Nephron progenitor cell (in vitro differentiated cells): ENCODE measurements at places on chromosomes 7 and 10.

- no peaks in the 10 kb centered on the region for H3K36me3 ChIP-seq
- H3K27ac ChIP-seq, result no peak overlapping the region
- no peaks in the 10 kb centered on the region for H3K4me1 ChIP-seq
- H3K27me3 ChIP-seq, result no peaks in the 10 kb centered on the region
Measured at GRCh38 chr10:65846541-65846940, 1079.3 kb upstream of the LRRTM3 start.

DNA sequence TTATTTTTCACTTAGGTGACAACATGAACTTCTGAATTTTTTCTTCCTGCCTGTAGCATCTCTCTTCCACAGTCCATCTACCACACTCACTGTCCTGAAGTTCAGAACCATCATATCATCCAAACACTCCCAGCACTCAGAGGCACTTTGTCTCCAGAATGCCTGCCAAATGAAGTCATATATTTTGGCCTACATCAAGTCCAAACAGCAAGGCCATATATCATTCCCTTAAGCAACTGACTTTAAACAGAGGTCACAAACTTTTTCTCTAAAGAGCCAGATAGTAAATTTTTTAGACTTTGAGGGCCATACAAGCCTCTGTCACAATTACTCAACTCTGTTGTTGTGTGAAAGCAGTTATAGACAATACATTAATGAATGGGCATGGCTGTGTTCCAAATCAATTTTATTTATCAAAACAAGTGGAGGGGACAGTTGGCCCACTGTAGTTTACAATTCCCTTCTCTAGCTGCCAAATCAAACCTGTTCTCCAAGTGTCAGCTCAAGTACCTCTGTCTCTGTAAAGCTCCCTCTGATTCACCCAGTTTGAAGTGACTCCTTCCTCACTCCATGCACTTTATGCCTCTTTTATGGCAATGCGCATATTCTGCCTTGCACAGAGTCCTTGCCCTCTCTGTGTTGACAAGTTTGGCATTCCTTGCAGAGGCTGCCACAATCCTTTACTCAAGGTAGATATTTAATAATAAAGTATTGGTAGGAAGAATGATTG, 305.7 kb downstream of the FZD1 start:
- no peak overlapping the region for H3K4me3 ChIP-seq

GRCh38 chr10:87702260-87702972, 42.7 kb downstream of the PAPSS2 start:
- DNase-seq, result no peak
- no peaks in the 10 kb centered on the region for H3K4me1 ChIP-seq
- H3K36me3 ChIP-seq, result no peaks in the 10 kb centered on the region
- no peak overlapping the region for H3K27ac ChIP-seq
- peaks cover 10% of the 10 kb centered on the region for H3K27me3 ChIP-seq

GRCh38 chr10:63454631-63455030, 11.1 kb downstream of the JMJD1C start:
- peak overlapping the region; percentile 79 for H3K27ac ChIP-seq
- no peaks in the 10 kb centered on the region for H3K27me3 ChIP-seq
- peaks cover 53% of the 10 kb centered on the region for H3K36me3 ChIP-seq
- DNase-seq, result no peak

- DNase-seq, result no peak
- peaks cover 11% of the 10 kb centered on the region for H3K27me3 ChIP-seq
- no peak overlapping the region for H3K4me3 ChIP-seq
- H3K36me3 ChIP-seq, result no peaks in the 10 kb centered on the region
- H3K27ac ChIP-seq, result peak overlapping the region; percentile 20
- peaks cover 18% of the 10 kb centered on the region for H3K4me1 ChIP-seq
Measured at GRCh38 chr7:20980668-20981264, 194.1 kb upstream of the SP8 start.

- no peaks in the 10 kb centered on the region for H3K27me3 ChIP-seq
- DNase-seq, result no peak
- H3K4me3 ChIP-seq, result no peak overlapping the region
- peaks cover 26% of the 10 kb centered on the region for H3K36me3 ChIP-seq
- peaks cover 57% of the 10 kb centered on the region for H3K4me1 ChIP-seq
- no peak overlapping the region for H3K27ac ChIP-seq
Measured at GRCh38 chr10:35390843-35391152, 54.5 kb downstream of the CCNY start.

GRCh38 chr10:110927461-110927860, 8.1 kb downstream of the SHOC2 start:
- no peak overlapping the region for H3K27ac ChIP-seq
- H3K27me3 ChIP-seq, result no peaks in the 10 kb centered on the region
- H3K36me3 ChIP-seq, result peaks cover 5% of the 10 kb centered on the region
- H3K4me3 ChIP-seq, result no peak overlapping the region
- H3K4me1 ChIP-seq, result peaks cover 8% of the 10 kb centered on the region
- no peak for DNase-seq

DNA sequence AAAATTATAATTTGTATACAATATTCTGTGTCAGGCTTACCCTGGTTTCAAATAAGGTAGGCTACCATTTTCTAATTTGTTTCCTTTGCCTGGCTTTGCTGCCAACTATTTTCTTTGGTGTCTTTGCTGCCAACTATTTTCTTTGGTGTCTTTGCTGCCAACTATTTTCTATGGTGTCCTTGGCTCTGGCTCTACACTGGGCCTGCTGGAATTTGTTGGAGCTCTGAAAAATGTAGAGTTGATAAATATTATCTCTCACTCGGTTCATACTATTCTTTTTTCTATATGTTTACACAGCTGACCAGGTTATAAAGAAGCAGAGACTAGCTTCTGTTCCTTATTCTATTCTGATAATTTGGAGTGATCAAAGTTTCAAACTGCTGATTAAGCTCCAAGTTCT, 768.0 kb upstream of the PHF14 start:
- H3K27me3 ChIP-seq, result peaks cover 3% of the 10 kb centered on the region
- H3K4me1 ChIP-seq, result no peaks in the 10 kb centered on the region
- no peak overlapping the region for H3K27ac ChIP-seq
- no peak for DNase-seq
- H3K36me3 ChIP-seq, result no peaks in the 10 kb centered on the region

GRCh38 chr7:53768186-53768585, 732.8 kb downstream of the POM121L12 start:
- peaks cover 3% of the 10 kb centered on the region for H3K27me3 ChIP-seq
- H3K36me3 ChIP-seq, result no peaks in the 10 kb centered on the region
- no peak overlapping the region for H3K4me3 ChIP-seq
- H3K4me1 ChIP-seq, result no peaks in the 10 kb centered on the region
- no peak for DNase-seq

GRCh38 chr10:62755662-62756653, 48.6 kb upstream of the ADO start:
- H3K4me1 ChIP-seq, result peaks cover 18% of the 10 kb centered on the region
- no peak overlapping the region for H3K27ac ChIP-seq
- DNase-seq, result no peak

- no peak overlapping the region for H3K4me3 ChIP-seq
- DNase-seq, result no peak
- peaks cover 4% of the 10 kb centered on the region for H3K27me3 ChIP-seq
- H3K4me1 ChIP-seq, result no peaks in the 10 kb centered on the region
- H3K27ac ChIP-seq, result no peak overlapping the region
Measured at GRCh38 chr7:125112850-125113249, 183.2 kb upstream of the POT1 start.

DNA sequence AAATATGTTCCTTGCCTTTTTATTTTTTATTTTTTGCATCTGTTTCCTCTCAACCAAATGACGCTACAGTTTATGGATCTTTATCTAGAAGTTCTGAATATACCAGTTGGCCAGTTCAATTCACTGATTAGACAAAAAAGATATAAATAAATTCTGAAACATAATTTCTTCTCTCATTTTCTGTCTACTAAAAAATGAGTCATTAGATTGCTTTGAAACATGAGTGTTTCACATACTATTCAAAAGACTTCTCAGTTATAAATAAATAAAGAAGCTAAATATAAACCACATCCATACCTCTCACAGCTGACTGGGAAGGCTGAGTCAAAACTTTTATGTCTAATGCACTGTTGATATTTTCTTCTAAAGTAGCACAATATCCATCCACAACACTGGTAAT, 97.6 kb upstream of the GPR22 start:
- DNase-seq, result no peak
- no peaks in the 10 kb centered on the region for H3K4me1 ChIP-seq
- no peaks in the 10 kb centered on the region for H3K36me3 ChIP-seq
- no peak overlapping the region for H3K4me3 ChIP-seq

- no peak overlapping the region for H3K4me3 ChIP-seq
- peaks cover 9% of the 10 kb centered on the region for H3K27me3 ChIP-seq
- H3K36me3 ChIP-seq, result no peaks in the 10 kb centered on the region
- no peak overlapping the region for H3K27ac ChIP-seq
Measured at GRCh38 chr7:21106296-21106732, 319.6 kb upstream of the SP8 start.

DNA sequence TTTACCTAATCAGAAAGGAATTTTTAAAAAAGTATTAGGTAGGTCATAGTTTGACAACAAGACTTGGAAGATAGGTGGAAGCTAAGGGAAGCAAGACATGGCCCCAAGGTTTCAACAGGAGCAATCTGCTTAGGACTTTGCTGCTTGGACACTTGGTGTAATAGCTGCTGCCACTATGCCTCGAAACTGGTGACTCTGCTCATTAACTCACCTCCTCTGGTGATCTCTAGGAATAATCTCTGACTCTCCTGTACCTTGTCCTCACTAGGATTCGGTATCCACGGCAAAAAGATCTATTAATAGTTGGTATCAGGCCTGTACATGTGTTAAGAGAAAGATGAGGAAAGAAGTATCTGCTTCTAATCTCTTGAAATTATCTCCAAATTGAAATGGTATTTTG, 53.1 kb downstream of the PTEN start:
- peaks cover 9% of the 10 kb centered on the region for H3K4me1 ChIP-seq
- peaks cover 72% of the 10 kb centered on the region for H3K36me3 ChIP-seq
- no peak for DNase-seq
- H3K27me3 ChIP-seq, result no peaks in the 10 kb centered on the region
- no peak overlapping the region for H3K4me3 ChIP-seq
- peak overlapping the region; percentile 71 for H3K27ac ChIP-seq

- DNase-seq, result no peak
- no peak overlapping the region for H3K27ac ChIP-seq
- no peaks in the 10 kb centered on the region for H3K4me1 ChIP-seq
- H3K4me3 ChIP-seq, result no peak overlapping the region
- H3K27me3 ChIP-seq, result no peaks in the 10 kb centered on the region
Measured at GRCh38 chr10:98664329-98665042, 217.8 kb upstream of the HPS1 start.

DNA sequence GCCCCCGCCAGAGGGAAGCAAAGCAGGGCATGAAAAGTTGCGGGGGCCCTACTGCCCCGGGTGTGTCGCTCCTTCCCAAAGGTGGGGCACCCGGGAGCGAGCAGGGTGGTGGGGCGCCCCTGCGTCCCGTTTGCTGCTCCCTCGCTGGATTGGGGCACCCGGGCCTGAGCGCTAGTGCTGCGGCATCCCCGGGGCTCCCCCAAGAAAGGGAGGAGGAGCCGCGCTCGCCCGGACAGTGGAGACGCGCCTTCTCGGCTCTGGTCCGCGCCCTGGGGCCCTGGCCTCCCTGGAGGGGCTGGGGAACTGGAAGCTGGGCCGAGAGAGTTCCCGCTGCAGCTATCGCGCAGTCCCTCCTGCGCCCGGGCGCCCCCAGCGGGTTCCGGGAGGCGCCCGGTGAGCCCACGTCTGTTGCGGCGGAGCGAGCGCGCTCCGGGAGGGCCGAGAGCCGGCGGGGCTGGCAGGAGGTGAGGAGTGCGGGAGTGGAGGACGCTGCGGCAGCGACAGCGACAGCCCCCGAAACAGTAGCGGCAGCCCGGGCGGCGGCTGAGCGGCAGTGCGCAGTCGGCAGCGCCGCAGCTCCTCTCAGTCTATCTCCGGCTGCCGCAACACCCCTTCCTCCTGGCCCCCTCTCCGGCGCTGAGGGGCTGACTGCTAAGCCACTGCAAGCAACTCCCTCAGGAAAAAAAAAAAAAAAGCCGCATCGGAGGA, 504 bp upstream of the BMPER start:
- H3K27ac ChIP-seq, result no peak overlapping the region
- peaks cover 24% of the 10 kb centered on the region for H3K4me1 ChIP-seq
- H3K36me3 ChIP-seq, result no peaks in the 10 kb centered on the region
- peak; percentile 70 for DNase-seq

DNA sequence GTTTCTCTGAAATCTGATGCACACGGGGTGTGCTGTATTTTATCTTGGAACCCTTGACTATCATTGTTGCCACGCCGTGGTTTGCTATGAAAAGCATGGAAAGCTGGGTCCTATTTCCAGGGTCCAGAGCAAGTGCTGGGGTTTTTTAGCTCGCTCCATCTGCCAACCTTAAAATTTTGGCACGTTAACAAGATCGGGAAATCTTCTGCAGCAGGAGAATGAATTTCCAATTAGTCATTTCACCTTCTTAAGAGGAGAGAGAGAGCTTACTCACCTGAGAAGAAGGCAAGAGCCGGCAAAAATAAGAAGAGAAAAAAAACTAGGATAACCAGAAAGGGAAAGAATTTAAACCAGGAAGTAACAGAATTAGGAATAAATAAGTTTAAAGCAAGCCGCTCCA, 223.6 kb upstream of the CELF2 start:
- H3K27ac ChIP-seq, result no peak overlapping the region
- H3K4me1 ChIP-seq, result peaks cover 31% of the 10 kb centered on the region
- H3K4me3 ChIP-seq, result no peak overlapping the region
- DNase-seq, result no peak
- peaks cover 32% of the 10 kb centered on the region for H3K27me3 ChIP-seq

GRCh38 chr7:359766-360361, 69.9 kb downstream of the FOXL3 start:
- H3K36me3 ChIP-seq, result no peaks in the 10 kb centered on the region
- H3K4me3 ChIP-seq, result peak overlapping the region; percentile 61
- DNase-seq, result no peak
- H3K27me3 ChIP-seq, result peaks cover 44% of the 10 kb centered on the region

GRCh38 chr10:132961787-132962622, 19.6 kb upstream of the CFAP46 start:
- peaks cover 39% of the 10 kb centered on the region for H3K4me1 ChIP-seq
- no peaks in the 10 kb centered on the region for H3K36me3 ChIP-seq
- H3K4me3 ChIP-seq, result peak overlapping the region; percentile 81

GRCh38 chr7:138188290-138188858, 112.1 kb downstream of the AKR1D1 start:
- H3K36me3 ChIP-seq, result no peaks in the 10 kb centered on the region
- H3K27me3 ChIP-seq, result no peaks in the 10 kb centered on the region
- peaks cover 5% of the 10 kb centered on the region for H3K4me1 ChIP-seq
- H3K27ac ChIP-seq, result no peak overlapping the region
- H3K4me3 ChIP-seq, result no peak overlapping the region

DNA sequence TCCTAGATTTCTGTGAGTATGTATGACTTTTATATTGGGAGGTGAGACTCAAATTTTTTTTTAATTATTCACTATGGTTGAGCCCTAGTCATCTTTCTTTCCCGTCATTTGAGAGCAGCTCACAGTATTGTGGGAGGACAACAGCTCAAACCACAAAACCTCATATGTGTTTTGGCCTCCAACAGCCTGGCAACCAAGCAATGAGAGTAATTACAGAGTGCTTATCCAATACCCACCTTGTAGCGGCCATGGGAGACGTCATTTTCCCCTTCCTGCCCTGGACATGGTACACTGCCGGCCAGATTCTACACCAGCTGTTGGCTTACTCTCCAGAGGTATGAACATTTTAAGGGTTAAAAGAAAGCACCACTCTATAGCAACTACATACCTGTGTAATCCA, 49.1 kb downstream of the DOCK4 start:
- no peak for DNase-seq
- H3K27ac ChIP-seq, result no peak overlapping the region
- no peak overlapping the region for H3K4me3 ChIP-seq
- H3K4me1 ChIP-seq, result peaks cover 35% of the 10 kb centered on the region
- no peaks in the 10 kb centered on the region for H3K27me3 ChIP-seq

GRCh38 chr10:16765509-16766375, 51.5 kb downstream of the RSU1 start:
- peaks cover 15% of the 10 kb centered on the region for H3K4me1 ChIP-seq
- DNase-seq, result no peak
- H3K36me3 ChIP-seq, result peaks cover 20% of the 10 kb centered on the region
- no peaks in the 10 kb centered on the region for H3K27me3 ChIP-seq
- H3K4me3 ChIP-seq, result no peak overlapping the region
- H3K27ac ChIP-seq, result no peak overlapping the region
